Stimulated activated CD4-positive, alpha-beta T cell treated with anti-CD3 and anti-CD28 coated beads, TNF-alpha, amount 100 ng/mL, for 1 hour (primary cell): ENCODE measurements at places on chromosomes 7 and 10.

DNA sequence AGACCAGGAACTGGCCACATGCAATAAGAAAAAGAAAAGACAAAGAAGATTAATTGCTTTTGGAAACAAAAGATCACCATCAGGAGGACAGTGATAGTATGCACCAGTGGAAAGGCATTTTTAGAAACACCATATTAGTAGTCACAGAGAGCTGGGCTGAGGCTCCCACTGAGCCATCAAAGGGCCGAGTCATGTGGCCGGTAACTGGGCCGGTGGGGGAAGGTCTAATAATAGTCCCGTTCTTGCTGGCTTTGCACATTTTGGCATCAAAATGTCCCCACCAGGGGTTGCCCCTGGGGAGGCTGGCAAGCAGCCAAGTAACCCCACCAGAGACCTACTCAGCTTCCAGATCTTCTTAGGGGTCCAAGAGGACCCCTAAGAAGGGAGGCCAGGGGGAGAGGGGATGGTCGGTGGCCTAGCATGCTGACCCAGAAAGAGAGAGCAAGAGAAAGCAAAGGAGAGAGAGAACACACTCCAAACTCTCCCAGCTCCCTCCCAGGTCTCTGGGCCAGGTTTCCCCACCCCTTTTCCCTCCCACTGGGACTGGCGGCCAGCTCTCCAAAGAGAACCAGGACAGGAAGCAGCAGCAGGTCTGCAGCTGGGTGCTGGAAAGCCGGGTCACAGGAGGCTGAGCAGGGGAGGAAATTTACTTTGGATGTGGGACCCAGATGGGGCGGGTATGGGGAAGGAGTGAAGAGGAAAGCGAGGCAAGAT, 70.2 kb upstream of the FGFR2 start:
- no peak for DNase-seq

- DNase-seq = no peak
Observed at GRCh38 chr10:36280890-36281499, 638.9 kb upstream of the FZD8 start.

DNA sequence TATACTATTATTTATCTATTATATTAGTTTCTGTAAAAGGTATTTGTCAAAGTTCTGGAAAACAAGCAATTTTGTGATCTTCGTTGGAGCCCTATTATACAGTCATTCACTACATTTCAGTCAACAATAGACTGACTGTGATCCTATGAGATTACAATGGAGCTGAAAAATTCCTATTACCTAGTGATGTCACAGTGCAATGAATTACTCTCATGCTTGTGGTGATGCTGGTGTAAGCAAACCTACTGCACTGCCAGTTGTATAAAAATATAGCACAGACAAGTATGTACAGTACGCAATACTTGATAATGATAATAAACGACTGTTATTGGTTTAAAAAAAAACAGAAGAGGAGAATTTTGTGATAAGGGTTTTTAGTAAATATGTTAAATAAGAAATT, 21.4 kb downstream of the OR6V1 start:
- no peak for DNase-seq

DNA sequence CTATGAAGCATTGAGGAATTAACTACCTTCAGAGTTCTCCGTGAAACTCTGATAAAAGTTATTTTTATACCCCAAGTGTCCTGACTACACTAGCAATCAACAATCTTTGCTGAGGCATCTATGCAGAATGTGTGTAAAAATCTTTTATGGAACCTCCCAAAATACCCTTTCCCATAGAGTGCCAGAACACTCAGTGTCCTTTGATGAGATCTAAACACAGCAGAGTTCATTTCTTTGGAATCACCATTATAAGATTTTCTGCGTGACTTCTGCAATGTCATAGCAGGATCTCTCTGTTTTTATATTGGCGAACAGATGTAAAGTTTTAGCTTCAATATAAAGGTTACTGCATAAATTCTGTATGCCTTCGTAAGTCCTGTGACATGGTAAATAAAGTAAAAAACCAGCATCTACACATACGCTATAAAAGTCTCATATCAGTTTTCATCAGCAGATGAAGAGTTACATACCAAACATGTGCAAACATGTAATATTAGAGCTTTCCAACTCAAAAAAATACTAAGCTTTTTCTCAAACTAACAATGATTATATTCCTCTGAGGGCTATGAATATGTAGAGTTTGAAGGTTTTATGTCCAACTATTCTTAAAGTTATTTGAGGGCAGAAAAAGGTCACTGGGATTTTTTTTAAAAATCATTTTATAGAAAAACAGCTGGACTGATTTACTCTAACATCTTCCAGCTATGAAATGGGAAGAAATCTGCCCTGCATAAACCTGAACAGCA, 67.2 kb downstream of the SKIDA1 start:
- DNase-seq = no peak

DNA sequence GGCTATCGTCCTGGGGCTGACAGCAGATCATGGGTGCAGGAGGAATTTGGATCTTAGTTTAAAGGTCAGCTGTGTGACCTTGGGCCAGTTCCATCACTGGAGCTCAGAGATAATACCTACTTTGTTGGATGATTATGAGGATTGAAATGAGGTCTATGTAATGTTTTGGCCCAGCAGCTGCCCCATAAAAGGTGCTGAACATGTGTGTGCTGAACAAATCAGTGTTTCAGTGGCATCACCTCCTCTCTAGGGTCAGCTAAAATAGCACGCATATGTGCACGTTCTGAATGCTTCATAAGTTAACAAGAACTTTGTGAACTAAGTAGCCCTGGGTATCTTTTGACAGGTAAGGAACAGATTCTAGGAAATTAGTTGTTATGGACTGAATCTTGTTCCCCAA, 84.8 kb upstream of the LRRC18 start:
- no peak for DNase-seq

DNA sequence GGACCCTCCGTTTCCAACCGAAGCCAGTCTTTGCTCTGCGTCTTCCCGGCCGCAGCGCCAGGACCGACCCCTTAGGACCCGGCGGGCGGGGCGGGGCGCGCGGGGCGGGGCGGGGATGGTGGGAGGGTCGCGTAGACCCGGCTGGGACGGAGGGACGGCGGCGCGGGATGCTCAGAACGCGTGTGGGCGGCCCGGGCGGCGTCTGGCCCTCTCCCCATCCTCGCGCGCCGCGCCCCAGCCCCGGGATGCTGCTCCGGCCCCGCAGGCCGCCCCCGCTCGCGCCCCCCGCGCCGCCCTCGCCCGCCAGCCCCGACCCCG, at the start of gene UTF1:
Gene UTF1, plus strand, starts transcription at position 174 of the 318 bp plus-strand sequence. Its CDS starts 72 bp downstream, at position 246.
- DNase-seq = no peak

- DNase-seq = no peak
Observed at GRCh38 chr7:131057015-131057793, 270.5 kb upstream of the MKLN1 start.

GRCh38 chr10:59580026-59580863, 129.4 kb downstream of the SLC16A9 start:
- DNase-seq = no peak

- no peak for DNase-seq
Observed at GRCh38 chr7:132343199-132343598, 233.1 kb downstream of the PLXNA4 start.

GRCh38 chr10:110774069-110775019, 97.4 kb upstream of the PDCD4 start:
- DNase-seq = no peak

- no peak for DNase-seq
Observed at GRCh38 chr10:49375611-49376010, 20.3 kb downstream of the DRGX start.

GRCh38 chr10:89357975-89358374, 19.9 kb upstream of the IFIT1B start:
- no peak for DNase-seq

DNA sequence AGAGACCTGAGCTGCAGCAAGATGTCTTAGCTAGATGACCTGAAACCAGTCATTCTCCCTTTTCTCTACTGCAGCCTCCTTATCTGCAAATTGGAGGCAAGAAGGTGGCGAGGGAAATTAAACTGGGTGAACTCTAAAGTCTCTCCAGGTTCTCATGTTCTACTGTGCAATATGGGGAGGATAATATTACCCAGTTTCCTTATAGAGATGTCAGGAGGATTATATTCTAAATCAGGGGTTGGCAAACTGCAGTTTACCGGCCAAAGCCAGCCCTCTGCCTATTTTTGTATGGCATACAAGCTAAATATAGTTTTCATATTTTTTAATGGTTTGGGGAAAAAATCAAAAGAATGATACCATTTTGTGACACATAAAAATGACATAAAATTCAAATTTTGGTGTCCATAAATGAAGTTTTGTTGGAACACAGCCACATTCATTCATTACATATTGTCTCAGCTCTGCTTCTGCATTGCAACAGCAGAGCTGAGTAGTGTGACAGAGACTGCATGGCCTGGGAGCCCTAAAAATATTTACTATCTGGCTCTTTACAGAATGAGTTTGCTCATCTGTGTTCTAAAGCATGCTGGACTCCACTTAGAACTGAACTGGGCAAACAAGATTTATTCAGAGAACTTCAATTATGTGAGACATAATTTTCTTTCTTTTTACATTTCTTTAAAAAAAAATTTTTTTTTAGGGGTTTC, 19.2 kb upstream of the MALSU1 start:
- DNase-seq = no peak

GRCh38 chr7:66739477-66739876, 1.1 kb upstream of the RABGEF1 start:
- no peak for DNase-seq
